ENCODE measurements at places on chromosomes 4 and X.
A peak's percentile ranks its signal among the peaks of the same experiment; 100 is the strongest.

DNA sequence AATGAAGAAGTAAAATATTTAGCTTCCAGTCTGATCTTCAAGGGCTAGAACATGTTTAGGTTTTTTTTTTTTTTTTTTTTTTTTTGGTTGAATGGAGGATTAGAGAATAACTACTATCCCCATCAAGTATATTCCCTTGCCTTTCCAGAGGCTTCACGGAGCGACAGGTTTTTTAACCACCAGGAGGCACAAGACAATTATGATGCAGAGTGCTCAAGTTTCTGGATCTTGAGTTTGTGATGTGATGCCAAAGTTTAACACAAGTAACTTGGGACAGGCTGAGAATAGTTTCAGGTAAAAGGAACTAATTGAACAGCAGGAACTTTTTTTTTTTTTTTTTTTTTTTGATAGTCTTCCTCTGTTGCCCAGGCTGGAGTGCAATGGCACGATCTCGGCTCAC lies 30.3 kb downstream of the CCNI start:
- no peak for DNase-seq

DNA sequence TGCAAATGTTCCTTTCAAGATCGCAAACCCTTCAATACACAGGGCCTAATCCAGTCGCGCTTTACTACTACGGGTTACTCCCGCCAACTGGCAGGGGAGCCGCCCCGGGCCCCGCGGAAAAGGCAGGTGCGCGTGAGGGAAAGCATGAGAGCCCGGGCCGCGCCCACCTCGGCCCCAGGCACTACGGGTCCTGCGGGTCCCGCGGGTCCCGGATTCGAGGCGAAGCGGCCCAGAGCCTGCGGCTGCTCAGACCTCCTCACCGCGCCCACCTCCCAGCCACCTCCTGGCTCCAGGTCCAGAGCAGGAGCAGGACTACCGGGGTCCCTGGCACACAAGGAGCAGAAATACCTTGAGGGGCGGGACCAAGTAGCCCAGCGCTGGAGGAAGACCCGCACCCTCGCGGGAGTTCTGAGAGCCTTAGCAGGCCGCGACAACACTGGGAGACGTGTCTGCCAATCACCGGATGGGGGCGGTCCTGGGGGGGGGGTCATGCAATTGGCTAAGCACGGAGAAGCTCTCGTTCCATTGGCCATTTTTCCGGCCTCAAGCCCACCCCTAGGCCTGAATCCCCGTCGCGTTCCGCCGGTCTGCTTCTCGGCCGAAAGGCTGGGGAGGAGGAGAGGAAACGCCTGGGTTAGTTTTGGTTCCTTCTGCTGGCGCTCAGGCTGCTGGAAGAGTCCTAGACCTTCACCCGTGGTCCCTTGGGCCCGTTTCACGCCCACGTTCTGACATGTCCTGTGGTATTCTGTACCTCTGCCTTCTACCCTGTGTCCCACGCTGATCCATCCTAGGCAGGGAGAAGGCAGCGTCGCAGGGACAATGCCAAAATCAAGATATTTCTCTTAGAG lies 29.0 kb downstream of the ERVMER34-1 start:
- peak; percentile 97 for DNase-seq

DNA sequence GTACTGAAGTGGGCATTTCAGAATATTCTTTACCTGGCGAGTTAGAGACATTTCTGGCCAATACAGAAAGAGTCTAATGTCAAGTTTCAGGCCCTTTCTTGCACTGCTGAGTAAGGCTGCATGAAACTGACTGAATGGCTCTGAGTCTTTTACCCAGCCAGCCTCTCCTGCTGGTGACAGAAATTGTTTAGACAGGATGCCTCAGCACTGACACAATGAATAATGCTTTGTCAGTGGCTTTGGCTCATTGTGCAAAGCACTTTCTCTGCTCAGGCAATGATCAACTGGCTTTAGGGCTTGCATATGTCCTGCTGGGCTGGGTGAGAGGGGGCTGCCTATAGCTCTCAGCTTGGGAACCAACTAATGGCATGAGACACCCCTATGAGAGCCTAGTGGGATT lies 45.5 kb downstream of the CLNK start:
- DNase-seq = no peak

- DNase-seq = no peak
Measured at GRCh38 chrX:107736781-107737531, 38.6 kb downstream of the TSC22D3 start.

GRCh38 chr4:184804621-184805020 lies 21.1 kb downstream of the ACSL1 start:
- no peak for DNase-seq

- no peak for DNase-seq
Measured at GRCh38 chrX:130304587-130305368, 34.9 kb upstream of the SLC25A14 start.

DNA sequence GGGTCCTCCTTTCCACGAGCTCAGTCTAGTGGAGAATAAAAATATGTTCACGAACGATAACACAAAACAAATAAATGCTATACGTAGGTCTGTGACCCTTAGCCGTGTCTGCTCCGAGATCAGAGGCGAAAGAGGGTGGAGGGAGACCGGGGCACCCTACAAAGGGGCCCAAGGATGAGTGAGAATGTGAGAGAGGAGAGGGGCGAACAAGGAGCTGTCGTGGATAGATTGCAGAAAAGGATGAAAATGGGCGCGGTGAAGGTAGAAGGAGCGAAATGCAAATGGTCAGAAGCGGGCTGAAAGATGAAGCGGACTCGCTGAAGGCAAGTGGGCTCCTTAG lies 6.2 kb upstream of the ZBTB33 start:
- DNase-seq = no peak

DNA sequence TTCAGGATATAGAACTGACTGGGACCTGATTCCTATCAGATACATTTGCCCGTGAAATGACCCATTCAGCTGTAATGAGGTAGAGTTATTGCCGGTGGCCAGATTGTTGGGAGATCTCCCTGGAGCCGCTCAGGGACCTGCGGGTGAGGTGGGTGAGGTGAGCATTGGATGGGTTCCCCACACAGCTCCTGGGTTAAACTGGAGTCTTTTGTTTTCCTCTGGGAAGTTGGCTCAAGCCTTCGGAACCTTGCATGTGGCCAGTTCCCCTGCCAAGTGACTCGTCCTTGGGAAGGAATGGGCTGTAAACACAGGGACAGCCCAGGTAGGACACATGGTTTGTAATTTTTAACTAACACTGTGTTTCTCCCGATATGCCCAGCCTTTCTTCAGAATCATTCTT lies 31.6 kb upstream of the KIT start:
- DNase-seq = no peak

- no peak for DNase-seq
Measured at GRCh38 chr4:4559596-4559995, 17.7 kb upstream of the STX18 start.

DNA sequence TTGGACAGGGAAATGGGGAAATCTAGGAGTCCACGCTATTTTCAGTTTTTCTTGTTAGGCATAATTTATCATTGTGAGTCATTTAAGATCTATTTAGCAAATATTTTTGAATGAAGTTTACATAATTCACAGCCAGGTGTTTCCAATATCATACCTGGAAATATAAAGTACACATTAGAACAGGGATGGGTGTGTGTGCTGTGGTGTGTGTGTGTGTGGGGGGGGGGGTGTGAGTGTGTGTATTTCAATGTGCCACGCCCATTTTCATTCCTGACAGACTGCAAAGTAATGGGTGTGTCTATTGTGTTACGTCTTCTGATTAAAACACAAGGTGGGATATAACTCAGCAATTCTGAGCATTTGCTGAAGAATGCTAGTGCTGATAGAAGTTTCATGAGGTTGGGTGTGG lies 33.2 kb downstream of the ARHGAP10 start:
- DNase-seq = no peak

- DNase-seq = peak; percentile 81
Measured at GRCh38 chr4:72631296-72631695, 62.3 kb upstream of the ADAMTS3 start.

DNA sequence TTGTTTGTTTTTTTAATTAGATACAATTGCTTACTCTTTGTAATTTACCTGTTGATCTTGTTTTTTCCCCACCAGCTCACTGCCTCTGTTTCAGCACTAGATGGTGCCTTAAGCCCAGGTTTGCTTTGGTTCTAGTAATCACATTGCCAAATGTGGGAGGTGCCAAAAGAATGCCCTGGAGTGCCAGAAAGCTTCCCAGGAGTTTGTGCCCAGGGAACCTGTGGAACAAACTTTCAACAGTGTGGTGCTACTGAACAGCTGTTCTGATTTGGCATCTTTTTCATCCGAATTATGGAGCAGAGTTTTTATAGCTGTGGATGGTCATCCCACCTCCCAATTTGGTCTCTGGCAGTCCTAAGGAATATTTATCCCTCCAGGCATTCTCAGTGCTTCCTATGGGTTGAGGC lies 1000.7 kb downstream of the STIM2 start:
- no peak for DNase-seq

DNA sequence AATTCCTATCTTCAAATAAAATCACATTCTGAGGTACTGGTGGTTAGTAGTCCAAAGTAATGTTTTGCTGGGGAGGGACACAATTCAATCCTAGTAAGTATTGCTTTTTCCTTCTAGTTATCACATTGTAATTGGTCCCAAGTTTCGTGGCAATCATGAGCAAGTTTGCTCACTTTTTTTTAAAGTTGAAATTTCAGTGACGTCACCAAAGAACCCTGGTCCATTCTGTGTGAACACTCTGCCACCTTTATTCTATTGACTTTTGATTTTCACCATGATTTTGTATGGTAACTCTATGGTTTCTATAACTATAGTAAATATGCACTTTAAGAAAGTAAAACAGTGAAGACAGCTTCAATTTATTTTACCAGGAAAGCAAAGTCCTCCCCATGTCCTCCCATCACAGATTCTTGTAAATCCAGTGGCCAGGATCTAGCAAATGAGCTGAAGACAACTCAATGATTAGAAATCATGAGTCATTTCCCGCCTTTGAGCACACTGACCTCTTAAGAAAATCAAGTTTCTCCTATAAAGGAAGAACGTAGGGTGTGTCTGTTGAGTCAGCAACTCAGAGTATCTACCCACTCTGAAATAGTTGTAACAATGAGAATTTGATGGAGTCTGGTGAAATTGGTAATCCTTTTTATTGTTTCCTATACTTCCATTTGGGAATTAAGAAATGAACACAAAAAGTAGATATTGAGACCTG lies 1306.6 kb upstream of the PABPC4L start:
- no peak for DNase-seq

DNA sequence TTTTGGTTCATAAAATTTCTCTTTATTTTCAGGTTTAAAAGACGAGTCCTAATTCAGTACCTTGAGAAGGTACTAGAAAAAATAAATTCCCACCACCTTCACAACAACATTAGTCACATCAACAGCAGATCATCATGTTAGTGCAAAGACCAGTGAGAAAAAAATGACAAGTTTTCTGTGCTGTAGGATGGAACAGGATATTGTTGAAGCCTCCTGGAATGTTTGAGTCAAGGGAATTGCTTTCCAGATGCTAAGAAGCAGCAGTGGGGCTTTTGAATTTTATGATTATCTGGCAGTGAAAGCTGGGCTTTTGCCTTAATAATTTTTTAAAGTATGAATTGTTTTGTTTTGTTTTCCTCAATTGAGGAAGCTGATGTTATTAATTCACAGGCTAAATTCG lies 61.0 kb downstream of the INTS6L start:
- DNase-seq = no peak

DNA sequence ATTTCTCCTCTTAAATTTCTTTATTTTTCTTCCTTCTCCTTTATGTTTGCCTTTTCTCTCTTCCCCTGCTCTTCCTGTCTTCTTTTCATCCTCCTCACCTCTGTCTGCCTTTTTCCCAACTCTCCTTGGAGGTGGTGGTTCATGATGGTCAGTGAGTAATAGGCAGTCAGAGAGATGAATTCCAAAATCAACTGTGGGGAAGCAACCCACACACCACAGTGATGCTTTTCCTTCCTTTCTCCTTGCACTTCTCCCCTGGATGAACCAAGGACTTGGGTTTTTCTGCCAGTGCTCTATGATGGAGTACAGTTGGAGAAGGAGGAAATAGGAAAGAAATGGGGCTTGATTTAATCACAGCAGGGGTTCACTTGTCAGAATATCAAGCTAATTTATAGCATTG lies 153.8 kb downstream of the DCK start:
- DNase-seq = no peak

DNA sequence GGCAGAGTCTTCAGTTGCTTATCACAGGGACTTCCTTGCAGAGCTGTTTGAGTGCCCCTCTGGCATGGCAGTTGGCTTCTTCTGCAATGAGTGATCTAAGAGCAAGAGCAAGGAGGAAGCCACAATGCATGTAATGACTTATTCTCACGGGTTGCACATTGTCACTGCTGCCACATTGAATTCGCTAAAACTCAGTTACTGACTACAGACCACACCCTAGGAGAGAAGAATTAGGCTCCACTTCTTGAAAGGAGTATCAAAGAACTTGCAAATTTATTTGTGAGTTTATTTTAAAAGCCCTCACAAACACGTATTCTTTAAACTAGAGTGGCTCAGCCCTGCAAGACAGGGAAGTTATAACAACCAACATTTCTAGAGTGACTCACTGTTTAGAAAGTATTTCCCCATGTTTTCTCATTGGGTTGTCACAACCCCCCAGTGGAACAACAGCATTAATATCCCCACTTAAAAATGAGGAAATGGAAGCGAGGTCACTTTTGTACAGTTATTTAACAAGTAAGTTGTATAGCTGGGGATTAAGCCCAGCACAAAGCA lies 32.4 kb upstream of the RBPJ start:
- DNase-seq = no peak

GRCh38 chr4:164874789-164875188 lies 2.2 kb upstream of the APELA start:
- no peak for DNase-seq

GRCh38 chr4:139872274-139872673 lies 206.7 kb downstream of the MGST2 start:
- no peak for DNase-seq

- DNase-seq = no peak
Measured at GRCh38 chr4:76752861-76753501, 145.0 kb downstream of the SOWAHB start.

- DNase-seq = no peak
Measured at GRCh38 chr4:176539785-176540175, 220.0 kb downstream of the SPCS3 start.

GRCh38 chr4:135072553-135072952 lies 871.0 kb upstream of the PABPC4L start:
- no peak for DNase-seq

GRCh38 chrX:136999024-136999423 lies 34.8 kb downstream of the GPR101 start:
- DNase-seq = no peak

DNA sequence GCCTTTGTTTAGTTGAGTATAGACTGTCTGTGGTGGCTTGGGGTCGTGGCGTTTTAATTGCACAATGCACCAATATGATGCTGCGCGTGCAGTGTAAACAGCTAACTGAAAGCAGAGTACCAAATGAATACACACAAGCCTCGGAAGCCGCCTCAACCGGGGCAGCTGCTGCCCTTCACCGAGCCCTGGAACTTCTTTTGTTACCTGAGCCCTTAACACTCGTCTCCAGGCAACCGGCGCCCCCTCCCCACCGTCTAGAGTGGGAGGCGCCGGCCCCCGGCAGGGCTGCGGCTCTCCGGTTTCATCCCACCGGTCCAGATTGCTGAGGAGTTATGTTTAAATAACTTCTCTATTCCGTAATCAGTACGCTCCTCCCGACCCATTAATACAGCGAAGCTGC lies 173.2 kb upstream of the TBL1X start:
- DNase-seq = no peak

- DNase-seq = no peak
Measured at GRCh38 chr4:87498446-87498900, 30.7 kb downstream of the SPARCL1 start.

- no peak for DNase-seq
Measured at GRCh38 chr4:106624671-106625070, 256.1 kb upstream of the GIMD1 start.

All from posterior vena cava (tissue), 2 donors.